Left lobe of liver (tissue), 2 donors: ENCODE measurements at places on chromosomes 7 and 10.

DNA sequence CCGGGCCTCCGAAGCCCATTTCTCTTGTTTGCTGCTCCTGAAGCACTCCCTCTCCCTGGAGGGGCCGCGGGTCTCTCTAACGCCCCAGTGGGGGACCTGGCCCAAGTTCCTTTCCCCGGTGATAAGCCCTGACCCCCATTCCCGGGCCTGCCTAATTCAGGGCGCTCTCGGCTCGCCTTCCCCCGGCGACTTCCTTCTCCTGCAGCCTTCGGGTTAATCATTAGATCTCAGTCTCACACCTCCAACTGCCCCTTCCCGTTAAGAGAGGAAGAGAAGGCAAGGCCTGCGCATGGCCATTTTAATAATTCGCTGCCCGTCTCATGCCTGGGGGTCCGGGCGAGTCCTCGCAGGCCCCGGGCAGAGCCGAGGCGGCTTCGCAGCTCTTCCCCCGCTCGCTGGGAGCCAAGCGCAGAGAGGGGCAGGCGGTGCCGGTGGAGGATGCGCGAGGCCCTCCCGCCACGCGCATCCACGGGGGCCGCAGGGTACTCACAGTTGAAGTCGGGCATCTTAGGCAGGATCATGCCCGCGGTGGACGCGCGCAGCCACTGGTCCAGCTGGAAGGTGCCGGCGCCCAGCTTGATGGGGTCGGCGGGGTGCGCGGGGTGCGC, 1.2 kb downstream of the MNX1 start:
- no peak for DNase-seq

DNA sequence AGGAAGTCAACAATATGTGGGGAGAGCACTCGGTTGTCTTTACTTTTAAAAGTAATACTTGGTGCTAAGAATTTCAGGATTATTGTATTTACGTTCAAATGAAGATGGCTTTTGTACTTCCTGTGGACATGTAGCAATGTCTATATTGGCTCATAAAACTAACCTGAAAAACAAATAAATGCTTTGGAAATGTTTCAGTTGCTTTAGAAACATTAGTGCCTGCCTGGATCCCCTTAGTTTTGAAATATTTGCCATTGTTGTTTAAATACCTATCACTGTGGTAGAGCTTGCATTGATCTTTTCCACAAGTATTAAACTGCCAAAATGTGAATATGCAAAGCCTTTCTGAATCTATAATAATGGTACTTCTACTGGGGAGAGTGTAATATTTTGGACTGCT, 32.7 kb downstream of the SIRT1 start:
- DNase-seq, result no peak

DNA sequence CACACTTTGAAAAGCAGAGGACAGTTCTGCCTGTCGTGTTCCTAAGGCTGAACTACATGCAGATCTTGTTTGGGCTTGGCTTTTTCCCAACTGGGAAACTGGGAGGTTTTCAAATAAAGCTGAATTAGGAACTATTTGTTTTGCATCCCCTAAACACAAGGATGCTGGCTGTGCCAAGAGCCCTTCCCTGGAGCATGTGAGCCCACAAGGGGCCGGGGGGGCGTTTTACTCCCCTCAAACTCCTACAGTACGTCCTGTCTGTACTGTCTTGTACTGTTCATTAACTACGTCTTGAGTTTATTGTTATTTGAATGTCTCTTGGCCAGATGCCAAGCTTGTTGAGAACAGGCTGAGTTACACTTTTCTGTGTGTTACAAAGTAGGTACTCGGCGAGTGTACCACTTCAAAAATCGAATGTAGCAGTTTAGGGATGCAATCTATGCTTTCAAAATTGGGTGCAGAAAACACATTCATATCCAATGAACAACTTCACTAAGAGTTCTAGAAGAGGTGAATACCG, 94.9 kb downstream of the GFRA1 start:
- DNase-seq, result no peak

GRCh38 chr10:12351447-12351846, 2.1 kb downstream of the CAMK1D start:
- no peak for DNase-seq

DNA sequence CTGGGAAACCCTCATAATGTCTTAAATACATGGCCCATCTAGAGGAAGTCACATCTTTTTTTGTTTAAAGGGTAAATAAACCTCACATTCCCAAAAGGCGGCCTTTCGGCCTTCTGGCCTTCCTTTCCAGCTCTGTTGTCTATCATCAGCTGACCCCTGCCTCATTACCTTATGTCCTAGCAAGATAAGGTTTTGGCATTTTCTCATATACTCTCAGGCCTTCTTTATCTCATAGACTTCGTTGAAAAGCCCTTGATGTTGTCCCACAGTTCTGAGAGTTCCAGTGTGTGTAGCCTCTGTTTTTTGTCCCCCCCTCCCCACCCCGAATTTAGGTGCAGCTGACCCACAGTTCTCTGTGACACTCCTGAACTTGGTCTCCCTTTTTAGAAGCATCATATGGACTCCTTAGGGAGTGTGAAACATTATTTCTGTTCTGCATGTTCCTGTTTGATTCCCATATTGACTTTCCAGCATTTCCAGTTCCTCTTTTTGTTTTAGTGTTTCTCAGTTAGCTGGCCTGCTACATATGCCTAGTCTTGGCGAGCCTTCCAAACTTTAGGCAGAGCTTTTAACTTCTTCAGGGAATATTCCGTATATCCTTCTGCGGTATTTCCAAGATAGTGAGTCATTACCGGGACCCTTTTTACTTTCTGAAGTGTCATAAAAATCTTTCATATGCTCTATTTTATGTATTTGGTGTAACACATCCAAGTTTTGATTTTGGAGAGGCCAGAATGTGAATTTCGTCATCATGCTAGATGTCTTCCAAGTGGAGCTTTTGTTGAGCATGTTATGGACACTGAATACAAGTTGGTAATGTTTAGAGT, 138.5 kb downstream of the LRRC4 start:
- no peak for DNase-seq

- no peak for DNase-seq
Measured at GRCh38 chr7:114047889-114048288, 129.1 kb upstream of the PPP1R3A start.

DNA sequence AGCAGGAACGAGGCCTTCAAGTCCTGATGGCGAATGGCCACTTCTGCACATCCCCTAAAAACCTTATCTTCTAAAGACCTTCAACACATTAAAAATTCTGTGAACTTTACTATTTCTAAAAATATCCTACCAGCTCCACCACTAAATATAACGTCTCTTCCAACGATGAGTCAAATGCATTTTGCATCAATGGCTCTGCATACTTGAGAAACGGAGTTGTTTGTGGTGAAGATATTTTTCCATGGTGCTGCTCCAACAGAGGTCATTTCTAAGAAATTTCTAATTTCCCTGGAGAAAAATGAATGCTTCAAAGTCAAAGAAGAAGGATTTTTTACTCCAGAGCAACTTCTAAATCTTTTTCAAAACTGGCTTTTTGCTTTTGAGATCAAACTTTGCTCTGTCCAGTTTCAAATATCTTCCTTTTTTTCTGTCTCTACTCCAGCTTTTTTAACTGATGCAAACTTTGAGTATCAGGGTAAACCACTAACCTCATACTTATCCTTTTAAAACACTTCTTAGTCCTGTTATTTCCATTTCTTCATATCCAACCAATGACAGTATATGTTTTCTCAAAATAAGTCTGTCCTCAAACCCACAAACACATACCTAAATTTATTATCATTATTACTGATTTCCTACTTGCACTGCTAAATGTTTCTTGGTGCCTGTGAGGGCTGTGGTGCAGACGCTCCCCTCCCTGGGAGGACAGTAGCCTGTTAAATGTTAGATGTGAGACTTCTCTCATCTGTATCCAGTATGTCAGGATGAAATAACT, 258.1 kb downstream of the KLF6 start:
- no peak for DNase-seq

- DNase-seq, result peak; percentile 35
Measured at GRCh38 chr7:102073931-102074880, 212.5 kb upstream of the SH2B2 start.

- DNase-seq, result peak; percentile 21
Measured at GRCh38 chr7:44284881-44285541, 40.4 kb downstream of the CAMK2B start.

- no peak for DNase-seq
Measured at GRCh38 chr7:88523645-88524044, 217.0 kb upstream of the STEAP4 start.

DNA sequence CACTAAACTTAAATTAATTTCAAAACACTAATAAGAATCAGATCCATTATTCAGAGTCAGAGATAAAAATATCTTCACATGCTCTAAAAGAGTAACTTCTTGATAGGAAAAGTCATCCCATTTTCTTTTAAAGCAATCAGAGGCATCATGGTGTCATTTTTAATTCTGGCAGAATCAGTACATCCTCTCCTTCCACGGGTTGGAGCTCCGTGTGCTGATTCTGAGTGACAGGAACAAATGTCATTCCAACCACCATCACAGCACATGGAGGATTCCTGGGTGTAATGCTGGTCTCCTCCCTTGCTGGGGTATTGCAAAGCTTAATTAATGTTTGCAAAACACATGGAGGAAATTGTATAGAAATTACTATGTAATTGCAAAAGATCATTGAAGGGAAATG, 114.5 kb upstream of the IMMP2L start:
- no peak for DNase-seq

DNA sequence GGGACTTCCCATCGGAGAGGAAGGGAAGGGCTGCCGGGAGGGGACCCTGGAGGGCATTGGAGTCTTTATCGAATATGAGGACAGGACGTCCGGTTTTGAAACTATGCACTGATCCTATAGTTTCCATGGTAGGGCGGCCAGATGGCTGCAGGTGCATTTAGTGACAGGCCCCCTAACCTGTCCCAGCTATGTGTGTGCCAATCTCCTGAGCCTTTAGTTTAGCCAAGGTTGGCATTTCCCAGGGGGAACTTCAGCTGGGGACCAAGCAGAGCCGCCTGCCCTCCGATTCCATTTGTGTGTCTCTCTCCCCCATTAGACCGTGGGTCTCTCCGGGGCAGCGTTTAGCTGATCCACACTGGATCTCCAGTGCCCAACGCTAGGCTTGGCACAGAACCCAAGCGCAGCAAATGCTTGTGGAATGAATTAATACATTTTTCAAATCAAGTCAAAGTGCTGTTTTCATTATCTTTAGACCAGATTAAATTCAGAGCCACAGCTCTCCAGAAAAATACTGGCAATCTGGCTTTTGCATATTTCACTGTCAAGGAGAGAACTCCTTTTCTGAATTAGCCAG, 19.9 kb downstream of the TMEM270 start:
- DNase-seq, result no peak
